ENCODE measurements at places on chromosomes 3 and 15. TPM values are rescaled to one million over a fixed set of nuclear protein-coding genes. Genes with fewer than 3 reads are reported as not detected.

OR5K3 gene
- total RNA-seq = not detected

LMLN gene
- 13.9 TPM for total RNA-seq

CATSPER2 gene
- 4.7 TPM for total RNA-seq

CCR5 gene
- total RNA-seq = 1.4 TPM

SPESP1 gene
- 1.2 TPM for total RNA-seq

GPR27 gene
- total RNA-seq = 2.7 TPM

PAQR5 gene
- total RNA-seq = 2.6 TPM

ADGRG7 gene
- total RNA-seq = 0.11 TPM

CA12 gene
- total RNA-seq = 5.8 TPM

IQCH gene
- total RNA-seq = 4.8 TPM

CIB2 gene
- 11.4 TPM for total RNA-seq

SH3GL3 gene
- 8.9 TPM for total RNA-seq

ATP13A5 gene
- not detected for total RNA-seq

TRIM42 gene
- not detected for total RNA-seq

FGF12 gene
- 4.5 TPM for total RNA-seq

PLS1 gene
- 29.8 TPM for total RNA-seq

RNF7 gene
- 39.4 TPM for total RNA-seq

PRR20G gene
- not detected for total RNA-seq

NSUN3 gene
- 41.4 TPM for total RNA-seq

FEZF2 gene
- total RNA-seq = not detected

ST3GAL6 gene
- total RNA-seq = 16.7 TPM

PYDC2 gene
- total RNA-seq = not detected

EDEM1 gene
- 15.9 TPM for total RNA-seq

SLC6A11 gene
- total RNA-seq = 0.42 TPM

ANKRD34C gene
- total RNA-seq = not detected

ONECUT1 gene
- total RNA-seq = 0.63 TPM

LMAN1L gene
- 0.85 TPM for total RNA-seq

PIGZ gene
- 5.8 TPM for total RNA-seq

FETUB gene
- total RNA-seq = not detected

ARGFX gene
- total RNA-seq = not detected

MASP1 gene
- total RNA-seq = 4.9 TPM

GOLGA8H gene
- total RNA-seq = 1.4 TPM

RETNLB gene
- total RNA-seq = not detected

C3orf85 gene
- total RNA-seq = not detected

GOLGA6D gene
- not detected for total RNA-seq
